ENCODE measurements at places on chromosomes 6 and 20.

DNA sequence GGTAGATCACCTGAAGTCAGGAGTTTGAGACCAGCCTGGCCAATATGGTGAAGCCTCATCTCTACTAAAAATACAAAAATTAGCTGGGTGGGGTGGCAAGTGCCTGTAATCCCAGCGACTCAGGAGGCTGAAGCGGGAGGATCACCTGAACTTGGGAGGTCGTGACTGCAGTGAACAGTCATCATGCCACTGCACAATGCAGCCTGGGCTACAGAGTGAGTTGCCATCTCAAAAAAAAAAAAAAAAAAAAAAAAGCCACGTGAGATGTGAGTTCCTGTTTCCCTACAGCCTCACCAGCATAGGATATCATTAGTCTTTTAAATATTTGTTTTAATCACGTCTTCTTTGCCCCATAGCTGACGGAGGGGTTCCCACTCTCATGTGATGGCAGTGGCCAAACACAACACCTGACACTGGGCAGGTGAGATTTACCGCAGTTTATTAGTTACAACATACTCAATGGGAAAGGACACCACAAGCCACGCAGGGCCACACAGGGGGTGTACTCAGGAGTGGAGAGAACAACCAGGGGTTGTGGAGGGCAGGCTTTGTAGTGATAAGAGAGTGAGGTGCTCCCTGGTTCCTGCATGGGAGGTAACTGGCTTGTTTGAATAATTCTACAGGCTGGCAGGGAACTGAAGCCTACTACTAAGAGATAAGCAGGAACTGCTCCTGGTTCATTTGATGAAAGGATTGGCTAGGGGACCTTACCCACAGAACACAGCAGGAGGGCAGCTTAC is 4.6 kb upstream of the LZTS3 start:
- DNase-seq = no peak

- peak; percentile 6 for DNase-seq
Observed at GRCh38 chr6:143328876-143329275, 121.6 kb downstream of the ADAT2 start.

DNA sequence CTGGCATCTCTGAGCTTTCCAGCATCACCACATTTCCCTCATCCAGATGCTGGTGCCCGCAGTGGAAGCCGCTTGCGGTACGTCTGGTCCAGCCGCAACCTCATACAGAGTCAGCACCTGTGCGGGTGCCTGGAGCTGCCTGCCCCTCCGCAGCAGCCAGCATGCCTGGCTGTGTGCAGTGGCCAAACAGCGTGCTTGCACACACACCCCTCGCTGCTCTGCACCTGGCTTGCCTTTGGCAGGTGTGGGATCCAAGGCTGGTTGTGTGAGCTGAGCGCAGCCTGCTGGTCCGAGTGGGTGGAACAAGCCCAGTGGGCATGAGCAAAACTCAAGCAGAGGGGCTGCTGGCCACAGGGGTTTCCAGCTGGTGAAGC is 3.1 kb upstream of the HINT3 start:
- no peak for DNase-seq

DNA sequence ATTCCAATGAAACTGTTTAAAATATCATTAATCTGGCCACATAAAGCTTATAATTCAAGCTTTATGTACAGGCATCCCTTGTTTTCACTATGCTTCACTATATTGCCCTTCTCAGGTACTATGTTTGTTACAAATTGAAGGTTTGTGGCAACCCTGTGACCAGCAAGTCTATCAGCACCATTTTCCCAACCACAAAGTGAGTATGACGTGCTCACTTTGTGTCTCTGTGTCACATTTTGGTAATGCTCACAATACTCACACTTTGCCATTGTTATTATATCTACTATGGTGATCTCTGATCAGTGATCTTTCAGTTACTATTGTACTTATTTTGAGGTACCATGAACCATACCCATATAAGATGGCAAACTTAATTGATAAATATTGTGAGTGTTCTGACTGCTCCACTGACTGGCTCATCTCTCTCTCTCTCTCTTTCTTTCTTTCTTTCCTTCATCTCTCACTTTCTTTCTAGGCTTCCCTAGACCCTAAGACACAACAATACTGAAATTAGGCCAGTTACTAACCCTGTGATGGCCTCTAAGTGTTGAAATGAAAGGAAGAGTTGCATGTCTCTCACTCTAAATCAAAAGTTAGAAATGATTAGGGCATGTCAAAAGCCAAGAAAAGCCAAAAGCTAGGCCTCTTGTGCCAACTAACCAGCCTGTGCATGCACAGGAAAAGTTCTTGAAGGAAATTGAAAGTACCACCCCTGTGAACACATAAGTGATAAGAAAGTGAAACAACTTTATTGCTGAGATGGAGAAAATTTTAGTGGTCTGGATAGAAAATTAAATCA is 227.9 kb downstream of the BCAS1 start:
- no peak for DNase-seq

GRCh38 chr6:108368431-108369030 is 73.7 kb downstream of the AFG1L start:
- DNase-seq = no peak

DNA sequence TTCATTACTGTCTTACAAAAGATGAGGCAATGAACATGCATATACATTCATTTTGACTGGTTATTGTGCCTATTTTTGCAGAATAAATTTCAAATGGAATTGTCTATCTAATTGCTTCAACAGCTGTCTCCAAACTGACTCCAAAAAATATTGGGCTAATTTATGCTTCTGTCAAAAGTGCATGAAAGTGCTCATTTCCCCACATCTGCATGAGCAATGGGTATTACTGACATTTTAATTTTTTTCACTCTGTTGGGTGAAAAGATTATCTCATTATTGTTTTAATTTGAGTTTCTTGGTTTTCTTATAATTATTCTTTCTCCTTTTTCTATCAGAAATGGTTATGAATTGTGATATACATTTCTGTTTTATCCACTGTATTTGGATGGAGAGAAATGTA is 404.2 kb downstream of the QKI start:
- DNase-seq = no peak

DNA sequence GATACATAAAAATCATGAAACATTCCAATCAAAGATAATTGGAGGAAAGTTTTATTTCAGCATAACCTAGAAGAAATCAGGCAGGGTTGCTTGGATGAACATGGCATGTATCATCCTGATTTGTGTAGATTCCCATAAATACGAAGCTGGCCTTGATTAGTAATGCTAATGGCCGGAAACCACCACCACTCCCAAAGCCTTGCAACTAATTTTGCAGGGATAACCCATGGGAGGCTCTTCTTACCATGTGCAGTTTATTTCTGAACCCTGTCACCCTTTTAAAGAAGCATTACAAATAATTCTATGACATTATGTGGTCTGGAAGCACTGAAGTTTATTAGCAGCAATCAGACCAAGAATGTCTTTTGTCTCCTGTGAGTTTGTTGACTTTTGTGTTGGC is 80.8 kb downstream of the AIG1 start:
- no peak for DNase-seq

DNA sequence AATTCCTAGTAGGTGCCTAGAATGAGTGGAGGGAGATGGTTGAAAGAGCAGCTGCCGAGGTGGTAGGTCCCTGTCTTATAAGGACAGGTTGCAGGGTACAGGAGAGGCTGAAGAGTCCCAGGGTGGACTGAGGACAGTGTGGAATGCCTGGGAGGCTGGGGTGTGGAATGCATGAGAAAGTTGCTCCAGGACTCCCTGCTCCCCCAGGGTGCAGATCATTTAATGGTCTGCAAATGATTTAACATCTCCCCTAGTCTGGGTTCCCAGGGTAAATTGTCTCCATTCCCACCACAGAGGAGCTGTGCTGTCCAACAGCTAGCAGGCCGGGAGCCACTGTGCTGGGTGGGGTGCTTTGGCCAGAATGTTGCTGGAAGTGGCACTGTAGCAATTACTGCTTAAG is 76.0 kb downstream of the CD83 start:
- DNase-seq = no peak

GRCh38 chr6:42217519-42218367 is at the start of gene MRPS10:
MRPS10 (minus strand) TSS chr6:42217861; CDS start chr6:42217849, 12 bp downstream.
- peak; percentile 97 for DNase-seq

DNA sequence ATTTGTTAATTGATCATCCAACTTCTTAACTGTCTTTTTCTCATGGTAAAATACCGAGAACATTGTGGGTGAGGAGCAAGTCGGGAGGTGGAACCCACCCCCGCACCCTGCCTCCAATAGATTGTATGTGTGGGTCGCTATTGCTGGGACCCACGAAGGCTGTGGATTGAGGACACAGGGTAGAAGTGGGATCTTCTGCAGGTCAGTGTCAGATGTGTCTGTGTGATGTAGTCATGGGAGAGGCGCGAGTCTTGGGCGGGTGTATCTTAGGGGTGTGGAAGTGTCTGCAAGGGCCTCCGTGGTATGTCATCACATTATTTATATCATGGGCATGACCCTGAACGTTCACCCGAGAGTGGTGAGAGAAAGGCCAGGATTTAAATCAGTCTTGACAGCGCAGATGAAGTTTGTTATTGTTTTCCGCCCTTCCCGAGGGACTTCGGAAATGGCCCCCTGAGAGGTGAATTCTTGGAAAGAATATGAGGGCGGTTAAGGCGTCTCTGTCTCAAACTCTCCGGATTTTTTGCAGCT is 472 bp upstream of the PAQR8 start:
- no peak for DNase-seq

DNA sequence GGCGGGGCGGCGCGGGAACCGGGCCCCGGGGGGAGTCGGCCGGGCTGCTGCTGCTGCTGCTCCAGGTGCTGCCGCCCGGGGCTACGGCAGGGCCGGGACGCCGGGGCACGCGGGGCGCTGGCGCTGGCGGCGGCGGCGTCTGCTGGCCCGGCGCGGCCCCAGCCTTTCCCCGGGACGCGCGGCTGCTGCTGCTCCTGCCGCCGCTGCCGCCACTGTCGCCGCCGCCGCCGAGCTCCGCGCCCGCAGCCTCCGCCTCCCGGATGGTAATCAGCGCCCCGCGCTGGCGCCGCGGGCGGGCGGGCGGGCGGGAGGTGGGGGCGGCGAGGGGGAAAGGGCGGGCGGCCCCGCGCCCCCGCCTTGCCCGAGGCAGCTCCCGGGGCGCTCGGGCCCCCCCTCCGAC is 306 bp downstream of the EBF4 start:
- DNase-seq = no peak

GRCh38 chr20:63495741-63496595 is 2.9 kb downstream of the EEF1A2 start:
- peak; percentile 34 for DNase-seq

- DNase-seq = peak; percentile 93
Observed at GRCh38 chr20:13492001-13492481, 146.7 kb downstream of the TASP1 start.

- no peak for DNase-seq
Observed at GRCh38 chr20:4369119-4369797, 352.5 kb upstream of the PRND start.

DNA sequence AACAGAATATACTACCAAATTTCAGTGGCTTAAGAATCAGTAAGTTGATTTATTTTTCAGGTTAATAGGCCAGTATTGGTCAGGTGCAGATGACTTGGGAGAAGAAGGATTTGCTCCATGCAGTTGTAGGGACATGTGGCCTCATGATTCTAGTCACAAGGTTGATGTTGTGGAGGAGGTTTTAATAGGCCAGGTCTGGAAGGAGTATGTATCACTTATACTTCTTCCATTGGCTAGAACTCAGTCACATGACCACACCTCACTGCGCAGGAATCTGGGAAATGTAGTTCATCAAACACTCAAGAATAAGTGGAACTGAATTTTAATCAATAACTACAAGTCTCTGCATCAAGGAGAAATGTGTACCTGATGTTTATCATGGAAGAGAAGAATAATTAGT is 281.5 kb upstream of the QKI start:
- no peak for DNase-seq

DNA sequence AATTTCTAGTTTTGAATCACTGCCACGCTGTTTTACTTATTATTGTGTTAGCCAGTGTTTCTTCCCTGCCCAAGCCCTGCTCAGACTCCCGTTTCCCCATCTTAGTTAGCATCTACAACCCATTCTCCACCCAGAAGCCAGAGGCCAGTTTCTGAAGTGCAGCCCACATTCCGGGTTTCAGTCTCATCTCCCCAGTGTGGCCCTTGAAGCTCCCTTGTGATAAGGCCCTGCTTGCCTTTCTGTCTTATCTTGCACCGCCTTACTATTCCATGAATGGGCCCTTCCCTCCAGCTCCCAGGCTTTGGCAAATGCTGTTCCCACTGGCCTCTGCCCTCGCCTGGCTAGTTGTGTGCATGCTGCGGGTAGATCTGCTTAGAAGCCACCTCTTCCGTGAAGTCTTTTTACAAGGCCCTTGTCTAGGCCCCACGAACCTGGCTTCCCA is 41.1 kb downstream of the TOX2 start:
- DNase-seq = no peak

GRCh38 chr6:16950825-16951495 is 150.9 kb upstream of the STMND1 start:
- no peak for DNase-seq

- no peak for DNase-seq
Observed at GRCh38 chr6:145096846-145097245, 638.5 kb downstream of the EPM2A start.

GRCh38 chr6:70666706-70667105 is 977 bp upstream of the SMAP1 start:
- no peak for DNase-seq

GRCh38 chr20:20482453-20482852 is 114.5 kb downstream of the INSM1 start:
- DNase-seq = no peak

DNA sequence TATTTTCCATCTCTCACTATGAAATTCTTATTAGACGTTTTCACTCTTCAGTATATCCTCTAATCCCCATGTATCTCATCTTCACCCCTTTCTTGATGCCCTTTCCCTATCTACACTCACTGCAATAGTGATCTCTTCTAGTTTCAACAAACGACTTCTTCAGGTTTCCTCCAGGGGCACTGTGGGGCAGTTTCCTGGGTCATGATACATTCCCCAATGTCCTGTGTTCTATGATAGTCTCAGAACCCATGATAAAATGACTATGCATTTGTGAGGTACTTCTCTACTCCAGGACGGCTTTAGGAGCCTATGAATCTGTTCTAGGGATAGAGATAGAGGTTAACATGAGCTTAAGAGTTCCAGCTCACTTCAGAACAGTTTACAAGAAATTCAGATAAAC is 183.3 kb downstream of the FOXC1 start:
- no peak for DNase-seq

- DNase-seq = no peak
Observed at GRCh38 chr6:122647765-122648164, 37.6 kb downstream of the PKIB start.

- no peak for DNase-seq
Observed at GRCh38 chr6:50143011-50143719, 93.4 kb upstream of the DEFB112 start.

DNA sequence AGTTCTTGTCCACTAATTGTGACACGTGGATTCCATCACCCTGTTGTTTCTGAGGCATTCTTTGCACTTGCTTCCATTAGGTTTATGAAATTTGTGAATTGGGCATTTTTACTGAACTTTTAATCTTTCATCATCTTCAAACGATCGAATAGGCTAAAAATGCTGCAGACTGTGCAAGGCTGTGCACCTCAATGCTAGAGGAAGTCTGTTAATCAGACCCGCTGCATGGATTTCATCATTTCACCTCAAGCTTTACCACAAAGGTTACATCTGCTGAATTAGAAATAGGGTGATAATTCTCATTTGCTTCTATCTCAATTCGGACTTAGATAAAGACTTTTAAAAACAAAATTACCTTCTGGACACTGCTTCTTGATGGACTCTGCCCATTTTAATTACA is 27.8 kb upstream of the F13A1 start:
- no peak for DNase-seq

Measured in fibroblast of pulmonary artery (primary cell).